Muscle of leg (tissue), 16 donors: ENCODE measurements at places on chromosomes 12 and 14.
A peak's percentile ranks its signal among the peaks of the same experiment; 100 is the strongest.

GRCh38 chr14:99754141-99755067 is 38.8 kb upstream of the EML1 start:
- DNase-seq = no peak

GRCh38 chr12:126899926-126900792 is 1366.8 kb upstream of the TMEM132C start:
- no peak for DNase-seq

GRCh38 chr12:102800565-102800964 is 116.5 kb downstream of the PAH start:
- DNase-seq = no peak

DNA sequence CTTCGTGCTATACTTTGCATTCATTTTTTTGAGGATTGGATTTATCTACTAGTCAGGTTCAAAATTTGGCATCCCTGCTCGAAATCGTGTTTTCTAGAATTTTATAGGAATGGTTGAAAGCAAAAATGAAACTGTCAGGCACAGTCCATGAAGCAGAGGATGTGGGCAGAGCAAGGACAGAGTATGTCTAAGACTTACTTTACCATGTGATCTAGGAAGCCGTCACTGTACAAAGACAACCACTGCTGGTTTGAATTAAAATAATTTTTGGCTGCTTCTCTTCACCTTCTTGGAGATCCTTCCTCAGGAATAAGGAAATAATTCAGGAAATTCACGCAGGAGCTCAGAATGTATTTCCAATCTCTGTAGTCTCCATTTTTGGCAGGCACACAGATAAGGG is 31.6 kb upstream of the SGPP1 start:
- DNase-seq = peak; percentile 69

- no peak for DNase-seq
Observed at GRCh38 chr14:97180304-97181200, 383.4 kb downstream of the VRK1 start.

- no peak for DNase-seq
Observed at GRCh38 chr14:98382662-98383061, 889.3 kb downstream of the BCL11B start.

GRCh38 chr12:11749943-11750690 is 100.6 kb downstream of the ETV6 start:
- DNase-seq = peak; percentile 68

- DNase-seq = no peak
Observed at GRCh38 chr14:37023875-37024565, 148.4 kb downstream of the SLC25A21 start.

DNA sequence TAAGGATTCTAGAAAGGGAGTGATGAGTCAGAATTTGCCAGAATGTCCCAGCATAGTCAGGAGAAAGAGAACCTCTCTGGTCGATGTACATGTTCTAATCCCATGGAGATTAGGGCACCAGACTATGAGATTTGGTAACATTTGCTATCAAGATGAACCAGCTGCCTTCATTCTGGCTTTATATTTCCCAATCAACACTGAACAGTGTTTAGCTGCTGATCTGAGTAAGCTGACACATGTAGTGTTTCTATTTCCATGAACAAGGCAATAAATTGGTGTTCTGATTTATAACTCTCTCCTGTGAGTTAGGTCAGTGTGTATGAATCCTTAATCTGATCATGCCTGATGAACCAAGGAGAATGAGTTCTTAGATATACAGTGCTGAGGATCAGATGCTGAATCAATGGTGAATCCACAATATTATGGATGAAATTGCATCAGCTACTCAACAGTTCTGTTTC is 158.0 kb upstream of the AMIGO2 start:
- no peak for DNase-seq

DNA sequence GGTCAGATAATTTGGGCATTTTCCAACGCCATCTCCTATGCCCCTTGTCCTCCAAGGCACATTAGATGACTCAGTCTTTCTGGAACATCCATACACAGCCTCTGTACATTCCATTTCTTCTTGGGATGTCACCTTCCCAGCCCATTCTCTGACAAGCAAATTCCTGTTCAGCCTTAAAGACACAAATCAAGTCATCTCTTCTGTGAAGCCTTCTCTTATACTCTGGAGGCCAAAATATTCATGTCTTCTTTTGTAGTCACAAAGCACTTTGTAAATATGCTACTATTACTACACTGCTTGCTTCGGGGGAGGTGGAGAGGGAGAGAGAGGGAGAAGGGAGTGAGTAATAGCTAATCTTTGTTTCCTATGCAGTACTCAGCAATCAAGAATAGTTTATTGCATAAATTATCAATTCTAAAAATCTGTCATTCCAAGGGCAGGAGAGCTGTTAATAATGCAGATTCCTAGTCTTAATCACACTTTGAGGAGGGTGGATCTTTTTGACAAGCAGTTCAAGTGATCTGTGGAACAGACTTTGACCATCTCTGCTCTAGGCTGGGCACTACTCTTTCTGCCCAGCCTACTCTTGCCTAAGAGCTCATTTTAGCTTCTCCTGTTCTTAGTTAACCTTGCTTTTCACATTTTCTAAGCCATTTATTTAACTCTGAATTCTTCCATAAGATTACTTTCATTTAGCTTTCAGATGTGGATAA is 27.9 kb downstream of the KCNMB4 start:
- no peak for DNase-seq

DNA sequence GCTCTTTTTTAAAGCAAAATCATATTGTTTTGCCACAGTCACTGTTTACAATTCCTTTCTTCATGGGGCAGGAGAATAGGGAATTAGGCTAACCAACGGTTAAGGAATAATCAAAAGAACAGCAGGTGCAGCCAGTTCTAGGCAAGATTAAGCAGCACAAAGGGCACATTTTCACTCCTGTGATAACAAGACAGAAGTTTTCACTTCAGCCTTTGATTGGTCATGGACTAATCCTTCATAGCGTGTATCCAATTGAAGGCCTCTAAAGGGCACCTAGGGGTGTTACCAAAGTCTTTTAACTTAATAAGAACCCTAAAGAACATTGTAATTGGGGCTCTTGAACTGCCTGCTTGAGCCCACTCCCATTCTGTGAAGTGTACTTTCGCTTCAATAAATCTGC is 206.9 kb upstream of the AMIGO2 start:
- no peak for DNase-seq

- no peak for DNase-seq
Observed at GRCh38 chr12:323507-323906, 60.9 kb upstream of the SLC6A13 start.

GRCh38 chr14:30484976-30485375 is 74.0 kb upstream of the G2E3 start:
- no peak for DNase-seq

DNA sequence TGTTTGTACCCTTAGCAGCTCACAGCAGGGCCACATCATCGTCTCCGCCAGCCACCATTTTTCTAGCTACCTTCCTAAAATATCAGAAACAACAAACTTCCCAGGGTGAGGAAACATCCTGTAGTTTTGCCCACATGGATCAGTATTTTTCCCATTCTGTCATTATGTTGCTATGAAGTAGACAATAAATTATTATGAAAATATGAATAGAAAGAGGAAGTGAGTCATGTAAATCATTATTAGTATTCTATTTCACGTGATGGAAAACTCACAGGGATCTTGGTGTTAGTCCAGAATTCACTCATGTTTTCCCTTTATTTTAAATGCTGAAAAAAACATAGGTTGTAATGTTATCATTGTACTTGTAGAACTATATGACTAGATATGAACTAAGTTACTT is 319.4 kb downstream of the SYT1 start:
- DNase-seq = peak; percentile 16

DNA sequence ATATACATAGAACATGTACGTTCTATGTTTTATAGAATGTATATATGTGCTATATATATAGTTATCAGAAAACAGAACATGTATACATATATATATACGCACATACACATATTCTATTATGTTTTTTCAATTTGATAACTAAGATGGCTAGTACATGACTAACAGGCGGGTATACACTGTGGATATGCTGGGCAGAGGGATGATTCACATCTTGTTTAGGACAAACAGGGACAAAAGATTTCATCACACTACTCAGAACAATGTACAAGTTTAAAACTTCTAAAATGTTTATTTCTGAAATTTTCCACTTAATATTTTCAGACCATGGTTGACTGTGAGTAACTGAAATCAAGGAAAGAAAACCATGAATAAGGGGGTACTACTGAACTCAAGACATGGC is 17.4 kb downstream of the TIMELESS start:
- DNase-seq = no peak

GRCh38 chr12:90193500-90193899 is 484.9 kb upstream of the ATP2B1 start:
- DNase-seq = no peak

DNA sequence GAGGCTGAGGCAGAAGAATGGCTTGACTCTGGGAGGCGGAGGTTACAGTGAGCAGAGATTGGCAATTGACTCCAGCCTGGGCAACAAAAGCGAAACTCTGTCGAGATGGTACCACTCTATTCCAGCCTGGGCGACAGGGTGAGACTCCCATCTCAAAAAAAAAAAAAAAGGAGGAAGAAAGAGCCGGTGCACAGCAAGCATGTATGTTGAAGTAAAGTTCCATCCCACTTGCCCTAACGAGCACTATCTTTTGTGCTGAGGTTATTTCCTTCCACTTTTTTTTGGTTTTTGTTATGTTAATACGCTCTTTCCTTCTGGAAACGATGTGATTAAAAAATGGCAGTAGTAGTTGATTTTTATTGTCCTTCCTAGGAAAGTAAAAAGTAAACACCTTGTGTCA is 19.5 kb upstream of the GOLGA5 start:
- DNase-seq = peak; percentile 29

DNA sequence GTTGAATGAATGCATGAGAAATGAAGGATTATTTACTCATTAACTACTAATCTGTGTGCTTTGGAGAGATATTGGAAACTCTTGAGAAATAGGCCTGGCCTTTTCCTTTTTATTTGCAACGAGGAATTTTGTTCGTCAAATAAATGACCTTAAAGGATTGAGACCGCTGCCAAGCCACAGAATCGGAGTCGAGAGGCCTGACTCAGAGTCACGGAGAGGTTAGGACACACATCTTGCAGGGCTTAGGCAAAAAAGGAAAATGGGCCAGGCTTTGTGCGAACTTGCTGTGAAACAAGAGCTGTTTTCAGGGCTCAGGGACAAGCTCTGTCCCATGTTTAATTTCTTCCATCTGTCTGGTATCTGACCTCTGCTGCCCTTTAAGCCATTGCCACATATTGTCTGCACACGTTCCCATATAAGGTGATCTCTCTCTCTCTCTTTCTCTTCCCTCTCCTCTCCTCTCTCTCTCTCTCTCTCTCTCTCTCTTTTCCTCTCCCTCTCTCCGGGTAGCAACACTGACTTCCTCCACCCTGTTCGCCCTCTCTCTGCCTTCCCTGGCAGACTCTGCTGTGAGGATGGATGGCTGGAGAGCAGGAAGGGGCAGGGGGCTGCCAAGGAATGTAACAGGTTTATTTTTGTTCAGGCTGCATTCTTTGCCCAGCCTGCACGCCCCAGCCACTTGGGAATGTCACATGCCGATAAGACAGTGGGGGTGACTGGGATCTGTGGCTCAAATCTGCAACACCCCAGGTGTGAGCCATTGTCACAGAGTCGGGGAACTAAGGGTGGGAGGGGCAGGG is 14.9 kb upstream of the IFT81 start:
- DNase-seq = peak; percentile 96

- no peak for DNase-seq
Observed at GRCh38 chr14:66247662-66248193, 238.4 kb upstream of the CCDC196 start.
